Heart left ventricle (tissue), 16 donors: ENCODE measurements at places on chromosomes 2 and 18. TPM values are rescaled to one million over a fixed set of nuclear protein-coding genes. Genes with fewer than 3 reads are reported as not detected.

ZNF24 gene
- 11.5 TPM for polyA plus RNA-seq

EGR4 gene
- polyA plus RNA-seq: not detected

DNA sequence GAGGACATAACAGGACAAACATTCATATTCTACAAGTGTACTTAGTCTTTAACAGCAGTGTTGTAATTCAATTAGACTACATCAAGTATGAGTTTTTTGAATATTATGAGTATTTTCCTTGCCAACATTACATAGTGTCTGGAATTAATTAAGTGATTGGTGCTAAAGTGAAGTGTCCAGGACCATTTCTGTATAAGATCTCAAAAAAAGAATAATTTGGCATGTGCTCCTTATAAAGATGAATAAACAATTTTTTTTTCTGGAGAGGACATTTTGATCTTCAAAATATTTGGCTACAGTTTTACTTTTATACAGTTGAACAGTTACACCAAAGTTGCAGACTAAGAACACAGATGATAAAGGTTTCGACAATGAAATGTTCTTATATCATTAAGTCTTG, 15.1 kb upstream of the EPB41L3 start:
- no peak for DNase-seq

- DNase-seq: no peak
Observed at GRCh38 chr2:162826921-162827320, 11.6 kb downstream of the KCNH7 start.

DNA sequence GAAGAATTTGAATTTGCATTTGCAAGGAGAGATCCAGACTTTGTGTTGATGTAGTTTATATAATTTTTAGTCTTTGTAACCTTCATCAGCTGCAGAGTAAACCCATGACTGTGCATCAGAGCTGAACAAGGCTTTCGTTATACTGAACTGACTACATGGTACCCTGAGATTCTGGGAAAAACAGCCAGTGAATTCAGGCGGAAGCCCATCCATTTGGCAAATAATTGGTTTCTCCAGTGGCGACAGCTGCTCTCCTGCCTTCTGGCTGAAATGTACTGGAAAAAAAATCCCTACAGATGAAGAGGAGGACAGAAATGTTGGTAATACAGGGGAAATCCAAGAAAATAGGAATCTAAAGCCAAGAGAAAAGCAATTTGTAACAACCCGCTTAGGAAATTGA, 657.5 kb upstream of the CDH7 start:
- no peak for DNase-seq

DNA sequence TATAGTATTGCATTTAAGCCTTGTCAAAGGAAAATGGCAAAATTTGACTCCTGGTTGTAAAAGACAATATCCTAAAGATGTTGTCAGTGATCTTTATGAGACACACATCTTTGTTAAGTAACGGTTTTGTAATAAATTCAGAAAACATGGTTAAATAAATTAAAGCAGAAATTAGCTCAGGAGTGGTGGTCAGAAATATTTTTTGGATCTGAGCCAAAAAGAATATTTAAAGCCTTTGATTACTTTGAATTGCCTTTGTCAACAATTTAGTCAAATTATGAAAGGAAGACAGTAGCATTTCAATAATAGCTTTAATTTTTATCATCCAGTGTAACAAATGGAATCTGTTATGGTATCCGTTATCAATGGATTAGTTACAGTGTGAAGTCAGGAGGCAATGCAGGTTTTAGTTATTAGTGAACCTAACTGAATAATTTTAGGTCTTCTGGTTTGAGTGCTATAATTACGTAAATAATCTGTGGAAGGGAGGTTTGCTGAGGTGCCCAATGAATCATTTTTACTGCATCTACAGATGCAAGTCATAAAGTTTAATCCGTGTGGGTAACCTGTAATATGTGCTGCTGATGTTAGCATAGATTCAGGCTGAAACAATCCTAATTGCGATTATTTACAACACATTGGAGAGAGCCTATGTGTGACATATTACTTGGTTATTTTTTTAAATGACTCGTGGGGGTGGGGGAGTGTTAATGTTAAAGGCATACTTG, 42.7 kb downstream of the SMAD4 start:
- DNase-seq: no peak
